CD4-positive, alpha-beta T cell treated with Interferon alpha-2 for 1 hour (primary cell): ENCODE measurements at places on chromosomes 11 and 22.

DNA sequence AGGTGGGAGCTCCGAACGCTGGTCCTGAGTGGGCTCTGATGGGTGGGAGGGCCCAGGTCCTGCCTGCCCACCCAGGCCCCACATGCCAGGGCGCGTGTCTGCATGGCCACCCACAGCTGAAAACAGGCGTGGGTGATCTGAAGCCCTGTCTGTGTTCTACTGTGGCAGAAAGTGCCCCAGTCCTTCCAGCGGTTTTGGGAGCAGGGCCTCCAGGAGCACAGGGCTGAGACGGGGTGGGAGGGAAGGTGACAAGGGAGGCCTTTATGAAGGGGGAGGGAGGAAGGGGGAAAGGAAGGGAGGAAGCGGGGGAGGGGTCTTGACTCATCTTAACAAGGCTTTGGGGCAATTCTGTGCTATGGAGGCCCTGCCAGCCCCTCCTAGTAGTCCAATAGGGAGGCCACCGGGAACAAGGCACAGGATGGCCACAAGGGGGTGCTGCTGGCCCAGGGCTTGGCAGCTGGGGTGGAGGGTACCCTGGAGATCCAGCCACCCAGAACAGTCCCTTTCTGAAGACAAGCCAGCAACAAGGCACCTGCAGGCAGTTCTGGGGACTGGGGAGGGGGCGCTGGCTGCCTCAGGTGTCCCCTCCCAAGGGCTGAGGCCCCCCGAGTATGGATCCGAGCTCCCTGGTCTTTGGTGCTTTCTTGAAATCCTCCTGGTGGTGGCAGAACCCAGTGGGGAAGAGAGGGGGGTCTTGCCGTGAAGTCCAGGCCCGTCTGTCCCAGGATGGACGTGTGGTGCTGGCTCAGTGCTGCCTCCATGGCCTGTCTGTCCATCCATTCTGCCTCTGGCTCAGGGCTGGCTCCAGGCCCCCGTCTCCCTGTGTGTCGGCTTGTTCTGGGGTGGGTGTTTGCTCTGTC, 6.3 kb upstream of the FADS3 start:
- peak; percentile 75 for DNase-seq

DNA sequence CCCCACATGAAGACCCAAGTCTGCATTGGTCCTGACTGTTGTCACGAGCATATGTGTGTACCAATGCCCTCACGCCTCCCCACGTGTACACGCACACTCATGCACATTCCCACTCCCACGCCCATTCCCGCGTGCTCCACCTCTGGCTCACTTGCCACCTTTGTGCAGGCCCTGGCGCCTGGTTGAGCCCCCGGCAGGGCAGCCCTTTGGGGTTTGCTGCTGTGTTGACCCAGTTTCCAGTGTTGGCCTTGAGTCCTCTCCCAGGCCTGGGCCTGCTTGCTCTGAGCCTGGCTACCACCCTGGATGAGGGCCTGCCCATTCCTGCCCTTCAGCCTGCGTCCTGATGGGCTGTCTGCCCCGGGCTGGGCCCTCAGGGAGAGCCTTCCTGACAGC, 18.2 kb downstream of the PVALB start:
- DNase-seq, result no peak

DNA sequence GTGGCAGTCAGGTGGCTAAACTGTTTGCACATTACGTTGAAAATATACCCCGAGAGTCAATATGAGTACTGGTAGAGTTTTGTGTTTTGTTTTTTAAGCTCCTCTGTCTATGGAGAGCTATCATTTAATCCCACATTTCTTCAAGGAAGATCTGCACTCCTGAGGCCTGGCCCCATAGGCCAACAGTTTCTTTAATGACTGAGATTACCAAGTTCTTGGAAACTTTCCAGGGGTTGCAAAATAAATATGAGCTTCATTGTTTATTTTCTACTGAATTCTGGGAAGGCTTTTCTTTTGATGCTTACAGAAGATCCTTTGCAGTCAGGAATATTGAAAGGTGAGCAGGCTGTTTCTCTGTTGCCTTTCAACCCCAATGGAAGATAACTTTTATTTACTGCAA, 452.0 kb downstream of the JRKL start:
- no peak for DNase-seq

- no peak for DNase-seq
Measured at GRCh38 chr22:18999008-18999407, 62.9 kb upstream of the PRODH start.

DNA sequence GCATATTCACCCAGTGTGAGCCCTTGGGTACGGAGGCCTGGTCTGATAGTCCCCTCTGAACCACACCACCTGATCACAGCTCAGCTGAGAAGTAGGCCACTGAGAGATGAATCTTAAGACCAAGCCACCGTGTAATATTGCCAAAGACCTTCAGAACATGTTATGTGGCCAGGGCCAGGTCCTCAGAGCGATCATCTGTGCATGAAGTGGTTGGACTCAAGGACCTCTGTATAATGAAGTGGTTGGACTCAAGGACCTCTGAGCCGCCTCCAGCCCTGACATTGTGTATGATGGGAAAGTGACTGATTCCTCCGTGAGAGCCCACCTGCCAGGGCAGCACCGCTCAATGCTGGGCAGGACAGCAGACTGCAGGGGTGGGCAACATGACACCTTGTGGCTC, 70.2 kb downstream of the TP53I11 start:
- DNase-seq, result no peak

DNA sequence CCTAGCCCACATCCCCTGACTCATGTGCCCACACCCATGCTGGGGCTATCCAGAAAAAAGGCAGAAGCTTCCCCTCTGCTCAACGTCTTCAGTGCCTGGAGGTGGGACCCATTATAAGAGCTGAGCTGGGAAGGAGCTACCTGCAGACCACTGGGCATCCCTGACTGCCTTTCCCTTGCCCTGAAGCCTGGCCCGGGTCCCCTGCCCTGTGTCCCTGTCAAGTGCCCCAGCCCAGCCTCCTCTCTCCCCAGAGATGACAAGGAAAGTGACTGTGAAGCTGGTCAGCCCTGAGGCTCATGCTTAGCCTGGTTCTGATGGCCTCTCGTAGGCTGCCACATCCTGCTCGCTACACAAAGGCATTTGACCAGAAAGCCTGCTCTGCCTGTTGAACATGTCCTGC, 140.4 kb downstream of the PARVA start:
- DNase-seq, result no peak

GRCh38 chr11:20099527-20099926, 60.7 kb downstream of the DBX1 start:
- no peak for DNase-seq

- DNase-seq, result no peak
Measured at GRCh38 chr11:81190546-81190945, 1543.1 kb downstream of the FAM181B start.

DNA sequence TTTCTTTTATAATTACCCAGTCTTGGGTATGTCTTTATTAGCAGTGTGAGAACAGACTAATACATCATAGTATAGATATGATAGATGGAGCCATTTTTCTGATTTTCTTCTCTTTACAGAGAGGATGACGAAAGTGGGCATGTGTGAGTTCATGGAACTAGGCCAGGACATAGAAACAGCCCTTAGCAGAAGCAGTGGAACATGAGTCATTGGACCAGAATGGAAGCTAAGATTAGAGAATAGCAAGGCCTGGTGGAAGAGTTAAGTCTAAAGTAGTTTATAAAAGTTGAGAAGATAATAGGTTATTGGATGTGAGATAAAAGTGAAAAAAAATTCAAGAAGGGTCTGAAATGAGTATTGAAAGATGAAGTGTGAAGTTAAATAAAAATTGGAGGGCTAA, 97.0 kb upstream of the MPPED2 start:
- DNase-seq, result no peak

DNA sequence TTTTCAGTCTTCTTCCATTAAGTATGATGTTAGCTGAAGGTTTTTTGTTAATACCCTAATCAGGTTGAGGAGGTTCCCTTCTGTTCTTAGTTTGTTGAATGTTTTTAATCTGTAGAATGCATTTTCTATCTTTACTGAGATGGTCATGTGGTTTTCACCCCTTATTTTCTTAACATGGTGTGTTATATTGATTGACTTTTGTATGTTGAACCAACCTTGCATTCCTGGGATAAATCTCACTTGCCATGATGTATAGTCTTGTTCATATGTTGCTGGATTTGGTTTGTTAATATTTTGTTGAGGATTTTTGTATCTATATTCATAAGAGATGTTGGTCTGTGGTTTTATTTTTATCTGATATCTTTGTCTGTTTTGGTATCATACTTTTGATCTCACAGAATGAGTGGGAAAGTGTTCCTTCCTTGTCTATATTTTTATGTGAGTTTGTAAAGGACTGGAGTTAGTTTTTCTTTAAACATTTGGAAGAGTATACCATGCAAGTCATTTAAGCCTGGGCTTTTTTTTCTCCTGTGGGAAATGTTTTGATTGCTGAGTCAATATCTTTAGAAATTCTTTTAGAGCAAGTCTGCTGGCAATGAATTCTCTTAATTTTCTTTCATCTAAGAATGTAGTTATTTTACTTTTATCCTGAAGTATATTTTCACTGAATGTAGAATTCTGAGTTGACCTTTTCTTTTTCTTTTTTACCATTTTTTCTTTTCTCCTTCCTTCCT, 5.5 kb upstream of the P4HA3 start:
- DNase-seq, result no peak

DNA sequence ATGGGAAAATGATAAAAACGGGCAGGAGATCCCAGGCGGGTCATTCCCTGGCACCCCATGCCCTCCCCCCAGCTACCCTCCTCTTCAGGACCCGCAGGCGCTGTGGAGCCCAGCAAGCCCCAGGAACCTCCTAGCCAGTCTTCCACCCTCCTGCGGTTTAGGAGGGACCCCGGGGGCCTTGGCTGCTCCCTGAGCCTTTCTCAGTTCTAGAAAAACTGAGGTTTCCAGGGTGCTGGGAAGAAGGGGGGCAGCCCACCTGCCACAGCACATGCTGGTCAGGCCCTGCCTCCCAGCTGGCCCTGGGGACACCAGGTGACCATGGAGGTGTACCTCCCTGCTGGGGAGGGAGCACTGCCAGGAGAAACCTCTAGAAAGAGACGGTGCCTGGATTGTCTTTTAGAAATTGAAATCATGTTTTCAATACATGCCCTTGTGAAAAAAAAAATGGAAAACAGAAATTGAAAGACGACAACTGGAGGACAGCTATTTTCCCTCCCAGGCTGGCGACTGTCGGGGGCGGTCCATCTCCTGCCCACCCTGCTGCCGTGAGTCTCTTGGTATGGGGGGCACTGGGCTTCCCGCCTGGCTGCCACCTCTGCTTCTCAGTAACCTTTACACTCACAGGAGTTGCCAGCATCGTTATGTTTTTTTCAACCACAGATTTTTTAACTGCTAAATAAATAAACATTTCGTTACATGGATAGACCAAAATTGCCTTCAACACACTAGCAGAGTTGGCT, 398.5 kb downstream of the TBC1D22A start:
- no peak for DNase-seq

DNA sequence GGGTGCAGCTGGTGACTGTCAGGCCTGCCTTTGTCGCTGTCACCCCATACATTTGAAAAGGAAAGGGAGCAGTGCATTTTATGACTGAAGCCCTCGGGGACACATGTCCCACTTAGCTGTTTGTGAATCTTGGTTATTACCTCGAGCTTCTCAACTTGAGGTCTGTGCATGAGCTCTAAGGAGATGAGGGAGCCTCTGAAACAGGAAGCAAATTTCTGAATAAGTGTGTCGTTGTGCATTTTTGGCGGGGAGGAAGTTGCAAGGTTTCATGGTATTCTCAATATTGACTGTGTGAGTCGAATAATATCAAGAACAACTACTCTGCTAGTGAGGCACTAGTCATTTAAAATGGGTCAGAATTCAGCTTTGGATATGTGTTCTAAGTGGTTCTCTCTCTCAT, 149.7 kb upstream of the PLET1 start:
- DNase-seq, result no peak

GRCh38 chr11:62575156-62575555, 1.5 kb upstream of the EEF1G start:
- no peak for DNase-seq

DNA sequence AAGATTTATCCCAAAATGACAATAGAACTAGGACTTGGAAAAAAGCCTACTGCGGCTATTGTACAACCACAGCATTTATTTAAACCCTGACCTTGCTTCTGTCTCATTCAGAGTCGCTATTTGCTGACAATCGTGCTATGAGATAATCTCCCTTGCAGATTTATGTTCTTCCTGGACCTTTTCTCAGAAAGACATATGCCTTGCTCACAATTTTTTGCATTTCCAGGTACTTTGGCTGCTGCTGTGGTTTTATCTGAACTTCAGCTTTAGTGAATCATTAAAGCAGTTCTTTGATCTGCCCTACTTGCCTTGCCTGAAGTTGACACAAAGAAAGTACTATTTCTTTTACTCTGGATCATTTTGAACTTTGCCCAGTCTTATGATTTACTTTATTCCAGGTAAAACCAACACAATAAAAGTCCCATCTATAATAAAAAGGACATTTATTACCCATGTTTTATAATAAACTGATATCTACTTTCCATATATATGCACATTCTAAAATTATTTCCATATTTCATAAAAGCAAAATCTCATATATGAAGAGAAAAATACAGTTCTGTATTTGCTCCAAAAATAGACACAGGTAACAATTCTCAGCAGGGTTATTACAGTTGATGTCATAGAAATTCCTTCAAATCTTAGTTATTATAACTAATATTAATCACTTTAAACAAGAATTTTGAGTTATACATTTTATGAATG, 63.4 kb upstream of the CARD18 start:
- no peak for DNase-seq

- peak; percentile 70 for DNase-seq
Measured at GRCh38 chr11:119356349-119357031, 10.0 kb upstream of the MFRP start.

DNA sequence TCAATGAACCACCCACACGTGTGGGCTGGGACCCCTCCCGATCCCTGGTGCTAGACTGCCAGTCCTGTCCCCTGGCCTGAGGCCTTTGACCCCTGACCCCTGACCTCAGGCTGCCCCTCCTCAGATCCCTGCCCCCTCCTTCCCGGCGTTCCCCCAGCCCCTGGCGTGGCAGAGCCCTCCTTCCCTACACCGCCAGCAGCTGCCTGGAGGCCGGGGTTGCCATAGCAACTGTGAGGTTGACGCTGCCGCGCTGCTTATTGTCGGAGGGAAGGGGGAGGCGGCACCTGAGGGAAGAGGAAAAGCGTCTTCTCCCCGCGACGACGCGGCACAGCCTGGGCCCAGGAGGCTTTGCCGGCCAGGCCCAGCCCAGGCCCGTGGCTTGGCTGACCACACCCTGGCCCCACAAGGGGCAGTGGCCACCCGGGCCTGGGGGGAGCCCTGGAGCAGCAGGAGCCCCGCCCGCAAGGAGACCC, 32.6 kb downstream of the SHANK3 start:
- DNase-seq, result no peak

GRCh38 chr11:17930544-17931125, 82.2 kb downstream of the SERGEF start:
- DNase-seq, result no peak

DNA sequence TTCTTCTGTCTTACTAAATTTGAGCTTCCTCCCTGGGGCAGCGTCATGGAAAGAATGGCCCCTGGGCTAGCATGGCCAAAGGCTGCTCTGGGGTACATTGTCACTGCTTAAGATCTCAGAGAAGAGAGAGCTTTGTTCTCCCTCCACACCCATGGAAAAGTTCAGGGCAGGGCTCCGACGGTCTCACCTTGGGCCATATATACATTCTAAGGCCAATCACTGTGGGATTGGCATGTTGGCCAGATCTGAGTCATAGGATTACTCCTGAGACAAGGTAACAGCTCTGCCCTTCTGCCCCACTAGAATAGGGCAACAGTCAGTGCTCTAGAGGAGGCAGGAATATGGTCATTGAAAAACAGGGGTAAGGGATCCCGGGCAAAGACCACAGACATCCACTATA, 56.2 kb downstream of the BUD13 start:
- no peak for DNase-seq
